Spleen (tissue), 13 donors: ENCODE measurements at places on chromosomes 12 and 14. TPM values are rescaled to one million over a fixed set of nuclear protein-coding genes. Genes with fewer than 3 reads are reported as not detected.

DNA sequence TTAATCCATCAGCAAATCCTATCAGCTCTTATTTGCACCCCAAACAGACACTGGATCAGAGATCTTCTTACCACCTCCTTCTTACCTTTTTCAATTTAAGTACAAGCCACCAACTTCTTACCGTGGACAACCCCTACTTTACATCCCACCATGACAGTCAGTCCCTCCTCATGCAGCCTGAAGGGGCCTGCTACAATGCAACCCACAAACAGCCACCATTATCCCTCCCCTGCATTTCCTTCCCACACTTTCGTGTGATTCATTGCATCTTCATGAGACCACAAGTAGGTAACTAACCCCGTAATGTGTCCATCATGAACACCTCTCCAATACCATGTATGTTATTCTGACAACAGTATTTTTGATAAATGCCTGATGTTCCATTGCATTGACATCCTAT is 108.6 kb downstream of the BCL11B start:
- H3K27me3 ChIP-seq, result no peaks in the 10 kb centered on the region
- no peaks in the 10 kb centered on the region for H3K4me1 ChIP-seq
- no peaks in the 10 kb centered on the region for H3K36me3 ChIP-seq

DNA sequence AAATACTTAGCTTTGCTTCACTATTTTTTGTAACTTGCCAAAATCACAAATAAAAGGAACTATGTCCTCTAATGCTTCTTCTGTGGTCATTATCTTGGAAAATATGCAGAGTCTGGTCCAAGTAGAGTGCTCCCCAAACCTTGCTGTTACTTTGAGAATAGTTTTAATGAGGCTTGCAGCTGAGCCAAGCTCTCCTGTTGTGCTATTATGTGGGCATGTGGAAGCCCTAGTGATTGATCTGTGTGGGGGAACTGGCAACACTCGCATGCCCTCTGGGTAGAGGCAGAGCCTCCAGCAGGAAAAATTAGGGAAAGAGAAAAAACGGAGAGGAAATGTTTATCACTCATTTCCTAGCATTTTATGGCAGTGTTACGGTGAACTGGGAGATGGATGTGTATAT is 473.1 kb downstream of the EGLN3 start:
- H3K4me3 ChIP-seq, result no peak overlapping the region
- no peak overlapping the region for H3K27ac ChIP-seq
- H3K27me3 ChIP-seq, result no peaks in the 10 kb centered on the region
- H3K4me1 ChIP-seq, result no peaks in the 10 kb centered on the region
- DNase-seq, result no peak

GRCh38 chr14:87255058-87255457 is 737.9 kb downstream of the GALC start:
- no peaks in the 10 kb centered on the region for H3K36me3 ChIP-seq
- no peak overlapping the region for H3K27ac ChIP-seq
- no peaks in the 10 kb centered on the region for H3K4me1 ChIP-seq
- no peak for DNase-seq

DNA sequence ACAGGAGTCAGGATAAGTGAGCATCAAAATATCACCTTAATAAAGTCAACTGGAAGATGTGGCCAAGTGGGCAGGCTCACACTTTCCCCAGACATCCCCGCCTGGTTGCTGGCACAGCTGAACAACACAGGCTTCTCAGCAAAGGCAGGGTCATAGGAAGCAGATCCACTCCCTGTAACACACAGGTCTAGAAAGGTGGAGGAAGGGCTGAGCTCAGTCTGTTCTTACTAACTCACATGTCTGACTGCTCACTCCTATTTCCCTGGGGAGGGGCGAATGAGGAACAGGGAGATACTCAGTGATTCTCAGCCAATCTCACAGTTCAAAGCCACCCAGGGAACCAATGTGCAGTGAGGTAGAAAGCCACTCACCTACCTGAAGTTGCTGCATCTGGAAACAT is 45.0 kb upstream of the AMN1 start:
- no peak for DNase-seq
- no peak overlapping the region for H3K4me3 ChIP-seq
- no peaks in the 10 kb centered on the region for H3K27me3 ChIP-seq
- H3K27ac ChIP-seq, result peak overlapping the region; percentile 58
- peaks cover 12% of the 10 kb centered on the region for H3K4me1 ChIP-seq
- H3K36me3 ChIP-seq, result no peaks in the 10 kb centered on the region

GRCh38 chr14:64696355-64696857 is 7.8 kb upstream of the PLEKHG3 start:
- no peak for DNase-seq
- peak overlapping the region; percentile 35 for H3K27ac ChIP-seq
- H3K36me3 ChIP-seq, result no peaks in the 10 kb centered on the region

DNA sequence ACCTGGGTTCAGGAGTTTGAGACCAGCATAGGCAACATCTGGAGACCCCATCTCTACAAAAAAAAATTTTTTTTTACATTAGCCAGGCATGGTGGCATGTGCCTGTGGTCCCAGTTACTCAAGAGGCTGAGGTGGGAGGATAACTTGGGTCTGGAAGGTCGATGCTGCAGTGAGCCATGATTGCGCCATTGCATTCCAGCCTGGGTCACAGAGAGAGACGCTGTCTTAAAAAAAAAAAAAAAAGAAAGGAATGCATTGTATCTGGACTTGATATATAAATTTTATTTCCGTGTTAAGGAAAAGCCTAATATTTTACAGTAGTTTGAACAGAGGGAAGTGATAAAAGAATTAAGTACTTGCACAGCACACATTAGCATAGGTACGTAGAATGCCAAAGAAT is 97.2 kb downstream of the ZC3H14 start:
- H3K36me3 ChIP-seq, result no peaks in the 10 kb centered on the region
- DNase-seq, result no peak
- H3K27me3 ChIP-seq, result no peaks in the 10 kb centered on the region
- no peaks in the 10 kb centered on the region for H3K4me1 ChIP-seq
- H3K4me3 ChIP-seq, result no peak overlapping the region

- no peak overlapping the region for H3K4me3 ChIP-seq
- H3K27ac ChIP-seq, result no peak overlapping the region
- H3K27me3 ChIP-seq, result no peaks in the 10 kb centered on the region
- DNase-seq, result no peak
- peaks cover 22% of the 10 kb centered on the region for H3K36me3 ChIP-seq
- H3K4me1 ChIP-seq, result no peaks in the 10 kb centered on the region
Observed at GRCh38 chr14:51730098-51730497, 78.4 kb downstream of the FRMD6 start.

DNA sequence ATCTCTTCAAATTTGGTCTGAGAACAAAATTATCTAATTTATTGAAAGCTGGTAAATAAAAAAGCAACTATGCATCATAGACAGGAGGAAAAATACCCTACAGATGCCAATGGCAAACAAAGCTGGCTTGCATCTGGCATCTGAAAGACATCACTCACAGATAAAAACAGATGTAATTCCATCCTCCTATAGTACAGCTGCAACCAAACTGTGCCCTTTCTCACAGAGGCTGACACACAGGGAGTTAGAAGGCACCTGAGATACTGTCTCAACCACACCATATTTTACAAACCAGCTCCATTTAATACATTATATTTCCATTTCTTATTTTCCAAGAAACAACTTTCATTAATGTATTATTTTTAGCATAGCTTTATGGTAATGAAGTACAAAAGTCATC is 39.4 kb downstream of the DUSP16 start:
- peaks cover 17% of the 10 kb centered on the region for H3K36me3 ChIP-seq
- no peak overlapping the region for H3K4me3 ChIP-seq

DNA sequence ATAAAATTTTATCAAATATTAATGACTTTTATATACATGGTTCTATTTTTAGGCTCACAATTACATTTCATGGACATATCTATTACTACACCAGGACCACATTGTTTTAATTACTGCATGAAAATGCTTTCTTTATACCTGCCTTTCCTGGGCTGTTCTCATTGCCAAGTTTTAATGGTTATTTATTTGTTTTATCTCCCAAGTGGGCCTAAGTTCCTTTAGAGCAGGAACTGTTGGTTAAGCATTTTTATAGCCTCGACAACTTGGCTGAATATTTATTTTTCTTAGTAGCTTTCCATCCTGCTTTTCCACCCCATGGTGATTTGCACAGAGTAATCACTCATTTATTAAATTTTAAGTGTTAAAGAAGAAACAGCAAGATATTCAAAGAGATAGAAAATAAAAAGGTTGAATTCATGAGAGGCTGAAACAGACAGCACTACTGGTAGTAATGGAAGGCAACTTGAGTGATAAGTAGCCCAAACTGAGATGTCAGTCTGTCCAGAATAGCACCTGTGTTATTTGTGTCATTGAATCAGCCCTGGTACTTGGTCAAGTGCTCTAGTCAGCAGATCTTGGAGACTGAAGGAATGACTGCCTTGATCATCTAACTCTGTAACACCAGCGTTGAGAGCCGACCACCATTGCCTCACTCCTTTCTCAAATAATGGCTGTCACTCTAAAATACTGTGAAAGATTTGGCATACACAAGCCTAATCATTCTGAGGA is 119.1 kb upstream of the EGLN3 start:
- H3K4me3 ChIP-seq, result no peak overlapping the region
- H3K4me1 ChIP-seq, result no peaks in the 10 kb centered on the region
- no peaks in the 10 kb centered on the region for H3K36me3 ChIP-seq
- H3K27ac ChIP-seq, result no peak overlapping the region

DNA sequence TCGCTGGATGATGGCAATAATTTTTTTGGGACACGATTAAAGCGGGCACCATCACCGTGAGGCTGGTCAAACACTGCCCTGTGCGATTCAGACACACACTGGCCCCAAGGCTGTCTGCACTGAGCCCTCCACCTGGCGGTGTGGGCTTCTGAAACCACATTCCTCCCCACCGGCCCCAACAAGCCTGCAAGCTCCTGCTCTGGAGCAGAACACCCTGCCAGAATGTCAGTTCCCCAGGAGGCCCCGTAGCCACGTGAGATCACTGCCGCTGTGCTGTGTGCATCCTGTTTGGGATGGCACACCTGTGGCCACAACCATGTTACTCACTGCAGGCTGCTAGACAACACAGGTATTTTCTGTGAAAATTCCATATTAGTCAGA is 7.9 kb downstream of the GSC start:
- H3K27ac ChIP-seq, result no peak overlapping the region
- H3K4me3 ChIP-seq, result no peak overlapping the region
- H3K36me3 ChIP-seq, result no peaks in the 10 kb centered on the region
- no peak for DNase-seq

DNA sequence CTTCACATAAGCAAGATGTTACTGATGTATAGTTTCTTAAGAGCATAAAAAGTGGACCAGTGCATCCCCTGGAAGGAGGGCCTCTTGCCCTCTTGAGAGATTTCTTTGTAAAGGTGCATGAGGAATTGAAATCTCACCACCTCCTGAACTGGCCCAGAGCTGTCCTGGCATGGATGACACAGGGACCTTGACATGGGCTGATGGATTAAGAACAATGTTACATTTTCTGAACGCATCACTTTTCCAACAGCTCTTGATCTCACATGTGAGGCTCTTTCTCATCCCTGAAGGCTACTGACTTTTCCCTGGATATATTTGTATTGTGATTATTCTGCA is 360.4 kb downstream of the RGS6 start:
- no peaks in the 10 kb centered on the region for H3K36me3 ChIP-seq
- H3K4me1 ChIP-seq, result no peaks in the 10 kb centered on the region
- DNase-seq, result no peak
- peaks cover 3% of the 10 kb centered on the region for H3K27me3 ChIP-seq
- H3K27ac ChIP-seq, result no peak overlapping the region
- no peak overlapping the region for H3K4me3 ChIP-seq

GRCh38 chr12:11822081-11822834 is 172.8 kb downstream of the ETV6 start:
- H3K36me3 ChIP-seq, result no peaks in the 10 kb centered on the region
- peak overlapping the region; percentile 23 for H3K4me3 ChIP-seq
- H3K4me1 ChIP-seq, result peaks cover 84% of the 10 kb centered on the region
- DNase-seq, result no peak
- no peaks in the 10 kb centered on the region for H3K27me3 ChIP-seq
- peak overlapping the region; percentile 64 for H3K27ac ChIP-seq

- H3K27me3 ChIP-seq, result no peaks in the 10 kb centered on the region
- H3K4me3 ChIP-seq, result peak overlapping the region; percentile 16
- DNase-seq, result peak; percentile 90
- no peaks in the 10 kb centered on the region for H3K36me3 ChIP-seq
Observed at GRCh38 chr12:124921200-124922031, 7.0 kb upstream of the UBC start.

- H3K4me1 ChIP-seq, result no peaks in the 10 kb centered on the region
- no peaks in the 10 kb centered on the region for H3K27me3 ChIP-seq
- DNase-seq, result no peak
- no peaks in the 10 kb centered on the region for H3K36me3 ChIP-seq
- no peak overlapping the region for H3K27ac ChIP-seq
Observed at GRCh38 chr14:67857778-67858350, 38.3 kb downstream of the RAD51B start.

- no peaks in the 10 kb centered on the region for H3K27me3 ChIP-seq
- H3K4me3 ChIP-seq, result peak overlapping the region; percentile 95
- H3K4me1 ChIP-seq, result peaks cover 27% of the 10 kb centered on the region
- DNase-seq, result peak; percentile 92
- no peaks in the 10 kb centered on the region for H3K36me3 ChIP-seq
Observed at GRCh38 chr12:89525305-89525823, 483 bp downstream of the POC1B start.

DNA sequence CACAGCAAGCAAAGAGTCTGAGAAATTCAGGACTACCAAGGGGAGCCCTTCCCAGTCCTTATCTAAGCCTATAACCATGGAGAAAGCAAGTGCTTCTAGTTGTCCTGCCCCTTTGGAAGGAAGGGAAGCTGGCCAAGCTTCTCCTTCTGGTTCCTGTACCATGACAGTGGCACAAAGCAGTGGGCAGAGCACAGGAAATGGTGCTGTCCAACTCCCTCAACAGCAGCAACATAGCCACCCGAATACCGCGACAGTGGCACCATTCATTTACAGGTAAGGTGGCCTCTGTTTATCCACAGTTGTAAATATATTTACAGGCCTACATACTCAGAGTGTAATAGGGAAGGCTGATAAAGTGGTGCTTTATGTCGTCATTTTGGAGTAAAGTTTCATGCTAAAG is 176.5 kb downstream of the NAV3 start:
- no peaks in the 10 kb centered on the region for H3K27me3 ChIP-seq
- H3K36me3 ChIP-seq, result no peaks in the 10 kb centered on the region
- H3K4me3 ChIP-seq, result no peak overlapping the region
- H3K27ac ChIP-seq, result no peak overlapping the region
- no peak for DNase-seq
- no peaks in the 10 kb centered on the region for H3K4me1 ChIP-seq

GRCh38 chr12:124434951-124435805 is 132.2 kb downstream of the NCOR2 start:
- no peak for DNase-seq
- H3K27me3 ChIP-seq, result no peaks in the 10 kb centered on the region
- peaks cover 65% of the 10 kb centered on the region for H3K36me3 ChIP-seq

GRCh38 chr12:113103756-113104450 is 31.7 kb downstream of the RASAL1 start:
- H3K27ac ChIP-seq, result no peak overlapping the region
- H3K4me3 ChIP-seq, result peak overlapping the region; percentile 27
- no peaks in the 10 kb centered on the region for H3K27me3 ChIP-seq
- peak; percentile 89 for DNase-seq
- no peaks in the 10 kb centered on the region for H3K36me3 ChIP-seq

GRCh38 chr14:95322651-95323050 is 2.9 kb upstream of the CLMN start:
- no peak overlapping the region for H3K27ac ChIP-seq
- DNase-seq, result no peak
- no peaks in the 10 kb centered on the region for H3K27me3 ChIP-seq
- H3K4me1 ChIP-seq, result peaks cover 31% of the 10 kb centered on the region

The SART3 gene
- total RNA-seq, result 61.4 TPM

The TRHDE gene
- total RNA-seq, result 24.9 TPM

The RNF212B gene
- not detected for total RNA-seq

The FOXA1 gene
- total RNA-seq, result not detected

The SLC48A1 gene
- 66.4 TPM for total RNA-seq

The MYBPC1 gene
- not detected for total RNA-seq

The GPD1 gene
- total RNA-seq, result not detected
